ENCODE measurements at places on chromosomes 1 and 21.

GRCh38 chr1:233972951-233973635 is 68.6 kb downstream of the SLC35F3 start:
- no peak for DNase-seq

GRCh38 chr1:110633646-110634030 is 27.5 kb upstream of the KCNA2 start:
- no peak for DNase-seq

- no peak for DNase-seq
Measured at GRCh38 chr1:6999826-7000225, 214.6 kb downstream of the CAMTA1 start.

DNA sequence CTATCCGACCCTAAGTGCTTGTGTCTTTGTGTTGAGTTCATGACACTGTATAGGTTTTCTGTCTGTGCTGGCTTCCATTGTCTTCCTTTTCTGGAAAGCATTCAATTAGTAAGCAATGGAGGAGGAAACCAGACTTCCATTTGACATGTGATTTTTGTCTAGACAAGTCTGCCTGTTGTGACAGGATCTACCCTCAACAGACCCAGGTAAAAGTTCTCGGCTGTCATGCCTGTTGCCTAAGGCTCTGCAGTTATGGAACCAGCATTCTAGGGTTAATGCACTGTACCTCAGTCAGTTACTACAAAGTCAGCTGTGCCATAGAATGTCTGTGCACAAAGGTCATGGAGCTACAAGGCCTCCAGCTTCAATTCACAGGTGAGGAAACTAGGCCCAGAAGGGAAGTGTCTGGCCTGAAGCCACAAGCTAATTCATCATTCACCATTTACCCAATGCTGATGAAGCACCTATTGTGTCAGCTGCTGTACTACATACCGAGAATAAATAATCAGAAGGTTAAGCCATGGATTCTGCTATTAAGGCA is 72.3 kb downstream of the PLPP3 start:
- peak; percentile 72 for DNase-seq

- DNase-seq: no peak
Measured at GRCh38 chr1:17523321-17524041, 16.0 kb upstream of the ARHGEF10L start.

Data from lung microvascular endothelial cell (primary cell).